ENCODE measurements at places on chromosomes 5 and 9. TPM values are rescaled to one million over a fixed set of nuclear protein-coding genes. Genes with fewer than 3 reads are reported as not detected.

SURF2 gene
- 17.1 TPM for total RNA-seq

GRCh38 chr5:119028575-119028974, 40.2 kb upstream of the DTWD2 start:
- DNase-seq = no peak

DNA sequence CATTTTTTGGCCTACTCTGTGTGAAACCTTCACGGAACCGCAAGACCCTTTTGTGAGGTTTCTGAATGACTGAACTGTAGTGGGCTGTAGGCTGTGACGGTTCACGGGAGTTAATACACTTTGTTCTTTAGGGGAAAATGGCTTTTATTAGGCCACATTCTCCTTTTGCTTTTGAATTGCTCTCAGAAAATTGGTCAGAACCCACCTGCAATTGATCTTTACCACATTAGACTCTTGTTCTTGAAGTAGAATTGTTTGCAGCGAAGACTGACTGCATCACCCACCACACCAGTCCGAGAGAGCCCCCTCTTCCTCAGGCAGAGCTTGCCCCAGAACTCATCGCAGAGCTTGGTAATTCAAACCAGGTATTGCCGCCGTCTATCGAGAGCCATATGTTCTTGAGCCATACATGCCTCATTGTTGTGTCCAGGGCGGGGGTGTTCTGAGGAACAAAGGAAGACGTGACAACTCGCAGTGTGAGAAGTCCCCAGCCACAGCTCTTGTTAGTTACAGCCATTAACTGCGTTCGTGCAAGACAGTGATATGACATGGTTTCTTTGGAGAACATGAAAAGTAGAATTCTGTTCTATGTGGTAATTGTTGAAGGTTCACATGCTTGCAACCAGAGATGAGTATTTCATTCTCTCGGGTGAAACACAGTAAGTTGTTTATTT, 166.4 kb upstream of the OTULINL start:
- DNase-seq = no peak

ERAP2 gene
- 6.1 TPM for total RNA-seq
